ENCODE measurements at places on chromosomes 11 and 22.

DNA sequence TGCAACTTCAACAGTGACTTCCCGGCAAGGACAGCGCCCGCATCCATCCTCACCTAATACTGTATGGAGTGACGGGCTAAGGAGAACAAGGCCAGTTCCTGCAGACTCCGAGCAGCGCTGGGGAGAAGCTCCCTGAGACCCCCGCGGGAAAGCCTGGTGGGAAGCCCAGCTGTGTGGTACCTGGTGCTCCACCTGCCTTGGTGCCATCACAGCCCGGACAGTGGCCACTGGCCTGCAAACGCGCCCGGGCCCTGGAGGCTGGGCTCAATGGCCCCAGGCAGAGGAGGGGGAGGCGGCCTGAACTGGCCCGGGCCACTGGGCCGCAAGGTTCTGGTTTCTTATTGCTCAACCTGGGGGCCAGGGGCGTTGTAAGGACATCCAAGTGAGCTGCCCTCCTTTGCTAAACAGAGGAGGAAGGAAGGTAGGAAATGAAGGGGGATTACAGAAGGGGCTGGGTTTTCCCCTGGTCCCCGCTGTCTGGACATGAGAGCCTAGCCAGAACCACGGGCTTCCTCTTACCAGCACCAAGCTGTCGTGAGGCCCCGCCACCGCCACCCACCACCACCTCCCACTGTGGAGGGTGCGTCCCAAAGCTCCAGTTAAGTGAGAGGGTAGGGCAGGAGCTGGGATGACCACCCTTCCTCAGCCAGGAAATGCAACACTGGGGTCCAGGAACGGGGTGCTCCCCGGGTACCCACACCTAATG, 8.5 kb upstream of the CDC42BPG start:
- DNase-seq = no peak

- no peak for DNase-seq
These were observed 13.2 kb downstream of the CABIN1 start for GRCh38 chr22:24024354-24024753.

DNA sequence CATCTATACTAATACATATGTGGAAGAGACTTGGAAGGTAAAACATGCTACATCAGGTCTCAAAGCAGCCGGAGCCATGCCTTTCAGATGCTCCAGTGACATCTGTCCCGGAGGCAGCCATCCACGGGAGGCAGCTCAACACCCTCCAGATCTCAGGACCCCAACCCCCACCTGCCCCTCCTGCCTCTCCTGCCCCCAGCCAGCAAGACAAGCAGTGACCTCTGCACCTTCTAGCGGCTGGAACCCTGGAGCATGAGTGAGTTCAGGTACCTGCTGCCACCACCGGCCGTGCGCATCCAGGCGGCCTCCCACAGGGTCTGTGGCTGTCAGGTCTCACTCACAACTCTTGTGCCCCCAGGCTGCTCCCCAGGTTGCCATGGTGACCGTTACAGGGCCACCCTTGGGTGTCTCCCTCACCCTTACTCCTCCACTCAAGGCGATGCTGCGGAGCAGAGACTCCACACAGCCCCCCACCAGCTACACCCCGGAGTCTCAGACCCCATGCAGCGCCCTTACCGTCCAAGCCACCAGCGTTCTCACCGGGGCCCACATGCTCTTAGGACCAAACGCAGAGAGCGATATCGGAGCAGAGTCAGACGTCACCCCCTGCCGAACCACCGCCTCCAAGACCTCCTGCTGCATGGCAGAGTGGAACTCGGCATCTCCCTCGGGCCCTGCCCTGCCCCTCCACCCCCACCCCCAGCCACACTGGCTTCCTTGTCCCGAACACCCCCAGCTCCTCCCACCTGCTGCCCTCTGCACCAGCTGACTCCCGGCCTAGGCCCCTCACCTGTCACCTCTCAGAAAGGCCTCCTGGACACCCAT, 34.7 kb downstream of the CERK start:
- DNase-seq = peak; percentile 35

GRCh38 chr11:72224564-72225410, at the start of gene INPPL1:
INPPL1 (plus strand) TSS chr11:72224767; CDS start chr11:72224985, 218 bp downstream.
- peak; percentile 76 for DNase-seq

DNA sequence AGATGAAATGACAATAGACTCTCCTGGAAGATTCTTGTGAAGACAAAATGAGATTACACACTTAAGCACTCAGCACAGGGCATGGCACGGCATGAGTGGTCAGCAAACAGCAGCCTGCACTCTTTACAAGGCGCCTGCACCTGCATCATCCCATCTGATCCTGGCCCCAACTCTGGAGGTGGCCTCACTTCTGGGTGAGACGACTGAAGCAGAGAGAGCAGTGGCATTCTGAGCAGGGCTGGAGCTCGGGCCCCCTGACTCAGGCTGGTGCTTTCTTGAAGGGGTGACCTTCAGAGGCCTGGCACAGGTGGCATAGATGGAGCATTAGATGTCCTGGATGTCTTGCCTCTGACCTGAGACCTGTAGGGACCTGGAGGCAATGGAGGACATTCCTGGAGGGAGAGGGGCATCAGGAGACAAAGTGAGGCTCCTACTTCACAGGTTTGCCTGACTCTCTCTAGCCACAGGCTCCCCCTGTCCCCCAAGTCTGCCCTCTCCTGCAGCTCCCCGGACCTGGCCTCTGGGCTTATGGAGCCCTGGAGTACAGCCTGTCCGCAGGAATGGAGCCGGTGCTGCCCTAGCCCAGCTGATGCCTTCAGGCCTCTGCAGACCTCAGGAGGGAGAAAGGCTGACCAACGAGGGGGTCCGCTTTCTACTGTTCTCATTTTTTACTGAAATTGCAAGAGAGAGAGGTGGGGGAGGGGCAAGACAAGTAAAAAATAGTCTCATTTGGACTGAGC, 65.5 kb upstream of the THY1 start:
- no peak for DNase-seq

- DNase-seq = no peak
These were observed 470 bp downstream of the C11orf98 start for GRCh38 chr11:62664405-62665074.

- no peak for DNase-seq
These were observed 56.3 kb upstream of the YPEL1 start for GRCh38 chr22:21791635-21792625.

DNA sequence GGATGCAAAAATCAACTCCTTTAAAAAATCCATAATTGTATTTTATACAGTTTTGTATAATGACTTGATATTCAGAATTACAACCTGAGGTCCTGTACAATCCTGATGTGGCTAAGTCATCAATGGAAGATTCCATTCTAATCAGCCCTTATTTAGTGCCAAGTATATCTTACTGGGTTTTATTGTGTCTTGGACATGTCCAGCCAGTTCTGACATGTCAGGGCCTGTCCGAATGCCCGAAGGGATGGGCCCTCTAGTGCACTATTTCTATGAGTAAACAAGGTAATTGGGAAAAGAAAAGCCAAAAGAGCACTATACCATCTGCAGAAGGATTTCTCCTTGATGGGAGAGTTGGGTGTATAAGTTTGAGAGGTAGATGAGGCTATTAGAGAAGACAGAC, 412.9 kb downstream of the METTL15 start:
- no peak for DNase-seq

DNA sequence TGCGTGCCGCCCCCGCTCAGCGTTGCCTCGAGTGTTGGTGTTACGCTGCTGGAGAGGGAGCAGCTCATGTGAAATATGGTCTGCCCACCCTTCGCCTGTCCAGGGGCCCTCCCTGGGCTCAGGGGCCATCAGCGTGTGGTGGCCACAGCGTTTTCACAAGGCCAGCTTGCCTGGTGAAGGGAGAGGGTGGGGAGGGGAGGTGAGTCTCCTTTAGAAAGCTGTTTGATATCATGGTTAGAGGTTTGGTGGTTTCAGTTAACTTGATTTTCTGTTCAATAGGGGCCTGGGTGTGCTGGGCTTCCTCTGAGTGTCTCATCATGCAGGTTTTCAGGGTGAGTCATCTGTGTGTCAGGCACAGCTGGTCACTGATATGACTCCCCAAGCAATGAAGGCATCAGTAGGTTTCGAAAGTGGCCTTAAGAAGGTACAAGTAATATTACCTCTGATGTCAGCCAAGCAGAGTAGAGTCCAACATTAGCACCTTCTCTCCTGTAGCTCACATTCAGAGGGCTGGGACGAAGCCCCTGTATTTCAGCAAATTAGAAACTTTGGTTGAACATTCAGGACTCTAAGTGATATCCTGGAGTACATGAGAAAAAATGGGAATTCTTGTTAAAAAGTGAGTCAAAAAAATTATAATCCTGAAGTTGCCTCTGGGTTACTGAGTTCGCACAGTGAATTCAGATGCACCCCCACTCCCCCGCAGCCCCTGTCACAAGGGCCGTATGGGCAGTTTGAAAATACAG, 172.5 kb downstream of the TBC1D22A start:
- no peak for DNase-seq

DNA sequence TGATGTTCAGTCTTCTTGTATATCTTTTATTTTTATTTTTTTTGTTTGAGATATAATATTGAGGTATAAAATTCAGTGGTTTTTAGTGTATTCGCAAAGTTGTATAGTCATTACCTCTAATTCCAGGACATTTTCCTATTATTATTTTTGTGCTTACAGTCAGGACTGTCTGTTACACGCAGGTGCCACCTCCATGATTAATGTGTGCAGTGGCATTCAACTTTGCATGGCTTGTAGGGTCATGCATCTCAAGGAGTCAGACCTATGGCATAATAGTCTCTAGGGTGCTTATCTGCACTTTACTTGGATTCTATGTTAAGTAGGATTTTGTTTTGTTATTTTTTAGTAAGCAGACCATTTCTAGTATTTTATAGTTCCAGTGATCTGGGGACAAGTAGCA, 1.0 kb downstream of the CTR9 start:
- no peak for DNase-seq

Measured in mucosa of descending colon (tissue), 3 donors.